ENCODE measurements at places on chromosomes 5 and 9.

GRCh38 chr9:114061830-114062474, 16.1 kb downstream of the AMBP start:
- no peak for DNase-seq

DNA sequence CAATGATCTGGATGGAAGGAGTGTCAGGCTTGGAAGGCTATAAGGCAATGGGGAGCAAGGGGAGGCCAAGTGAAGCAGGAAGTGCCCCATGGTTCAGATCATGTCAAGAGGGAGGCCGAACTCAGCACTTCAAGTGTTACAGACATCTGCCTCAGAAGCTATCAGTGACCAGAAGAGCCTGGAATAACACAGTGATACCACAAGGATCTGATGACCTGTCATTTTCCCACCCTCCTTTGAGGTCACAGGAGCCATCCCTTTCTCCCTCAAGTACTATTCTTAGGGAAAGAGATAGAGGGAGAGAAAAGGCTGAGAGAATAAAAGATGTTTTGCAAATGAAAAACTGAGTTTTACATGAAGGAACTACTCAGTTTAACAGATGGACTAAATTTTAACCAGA, 454.8 kb downstream of the CSNK1G3 start:
- DNase-seq: no peak

- no peak for DNase-seq
These were observed 464.5 kb upstream of the RGMB start for GRCh38 chr5:98308960-98309359.

DNA sequence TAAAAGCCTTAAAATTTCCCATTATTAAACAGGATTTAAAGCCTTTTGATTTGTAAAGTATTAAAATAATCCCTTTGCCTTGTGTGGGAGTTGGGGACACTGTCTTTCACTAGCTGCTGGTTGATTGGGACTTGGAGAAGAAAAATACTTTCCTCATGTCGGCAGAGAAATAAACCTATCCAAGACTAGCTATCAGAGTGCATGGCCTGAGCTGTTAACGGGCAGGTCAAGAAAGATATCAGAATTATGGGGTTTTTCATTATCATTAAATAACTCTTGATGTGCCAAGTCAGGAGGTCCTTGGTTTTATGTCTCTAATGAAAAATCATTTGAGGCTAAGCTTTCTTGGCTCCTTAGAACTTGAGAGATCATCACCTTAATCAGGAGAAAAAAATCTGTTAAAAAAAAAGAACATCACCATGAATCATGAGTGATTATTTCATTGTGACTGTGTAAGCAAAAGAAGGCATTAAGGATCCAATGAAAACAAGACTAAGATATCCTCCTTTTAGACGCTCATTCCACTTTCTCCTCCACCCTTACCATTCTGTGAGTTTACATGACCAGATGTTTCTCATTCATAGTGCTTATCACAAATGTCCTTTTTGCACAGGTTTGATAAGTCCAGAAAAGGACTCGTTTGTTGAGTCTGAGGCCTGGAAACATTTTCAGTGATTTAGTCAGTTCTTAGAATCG, 140.4 kb upstream of the EGFLAM start:
- no peak for DNase-seq

DNA sequence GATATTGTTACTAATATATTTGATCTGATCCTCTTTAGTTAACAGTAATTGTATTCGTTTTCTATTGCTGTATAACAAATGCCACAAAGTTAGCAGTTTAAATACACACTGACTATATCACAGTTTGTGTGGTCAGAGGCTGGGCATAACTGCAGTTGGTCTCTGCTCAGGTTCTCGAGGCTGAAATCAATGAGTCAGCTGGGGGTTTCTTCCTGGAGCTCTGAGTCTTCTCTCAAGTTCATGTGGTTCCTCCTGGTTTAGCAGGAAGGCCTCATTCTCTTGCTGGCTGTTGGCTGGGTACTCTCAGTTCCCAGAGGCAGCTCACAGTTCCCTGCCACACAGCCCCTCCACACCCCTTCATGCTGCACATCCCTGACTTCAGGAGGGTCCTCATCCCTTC, 20.7 kb downstream of the COL23A1 start:
- DNase-seq: no peak

DNA sequence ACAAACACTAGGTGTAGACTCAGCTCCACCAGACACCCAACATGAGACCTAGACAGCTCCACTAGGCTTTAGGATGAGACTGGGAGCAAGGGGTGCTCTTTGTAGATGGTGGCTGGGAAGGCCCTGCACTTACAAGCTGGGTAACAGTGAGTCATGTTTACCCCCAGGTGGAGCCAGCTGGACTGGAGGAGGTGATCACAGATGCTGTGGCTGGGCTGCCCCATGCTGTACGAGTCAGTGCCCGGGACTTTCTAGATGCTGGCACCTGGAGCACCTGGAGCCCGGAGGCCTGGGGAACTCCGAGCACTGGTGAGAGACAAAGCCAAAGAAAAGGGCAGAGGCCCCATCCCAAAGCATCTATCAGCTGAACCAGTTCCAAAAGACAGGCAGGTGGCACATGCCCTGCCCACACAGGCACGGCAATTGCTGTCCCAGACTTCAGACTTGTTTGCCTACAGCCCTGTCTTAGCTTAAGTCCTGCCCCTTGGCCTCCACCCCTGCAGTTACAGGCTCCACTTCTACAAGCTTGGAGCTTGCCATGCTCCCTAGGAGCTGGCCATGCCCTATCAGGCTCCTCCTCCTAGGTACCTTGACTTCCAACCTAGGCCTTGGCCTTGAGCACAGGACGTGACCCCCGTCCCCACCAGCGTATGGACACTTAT, 2.7 kb downstream of the CCL27 start:
- no peak for DNase-seq
